ENCODE measurements at places on chromosomes 3 and 15. TPM values are rescaled to one million over a fixed set of nuclear protein-coding genes. Genes with fewer than 3 reads are reported as not detected.

Gene SACM1L
- polyA plus RNA-seq: 66.2 TPM

Gene PLSCR5
- 0.37 TPM for polyA plus RNA-seq

Gene OTOL1
- not detected for polyA plus RNA-seq

Gene ZDHHC23
- 7.7 TPM for polyA plus RNA-seq

Gene ITIH4
- 29.5 TPM for polyA plus RNA-seq

Gene CFAP91
- 12.5 TPM for polyA plus RNA-seq

Gene GRIP2
- polyA plus RNA-seq: 8.6 TPM

Gene SIDT1
- 0.08 TPM for polyA plus RNA-seq

Gene C15orf39
- 0.44 TPM for polyA plus RNA-seq

Gene CMTM8
- polyA plus RNA-seq: not detected

Gene FANCD2OS
- polyA plus RNA-seq: not detected

Gene SOX2
- polyA plus RNA-seq: 7.2 TPM

Gene ANKUB1
- polyA plus RNA-seq: not detected

All from neural cell (in vitro differentiated cells).